ENCODE measurements at places on chromosomes 7 and 10.

GRCh38 chr7:69193061-69193460, 405.2 kb upstream of the AUTS2 start:
- DNase-seq, result no peak

- DNase-seq, result no peak
These were observed 24.3 kb downstream of the GDI2 start for GRCh38 chr10:5788969-5789368.

- DNase-seq, result no peak
These were observed 7.5 kb upstream of the JAKMIP3 start for GRCh38 chr10:132058111-132058745.

GRCh38 chr10:91380873-91381256, 29.3 kb upstream of the HECTD2 start:
- DNase-seq, result no peak

DNA sequence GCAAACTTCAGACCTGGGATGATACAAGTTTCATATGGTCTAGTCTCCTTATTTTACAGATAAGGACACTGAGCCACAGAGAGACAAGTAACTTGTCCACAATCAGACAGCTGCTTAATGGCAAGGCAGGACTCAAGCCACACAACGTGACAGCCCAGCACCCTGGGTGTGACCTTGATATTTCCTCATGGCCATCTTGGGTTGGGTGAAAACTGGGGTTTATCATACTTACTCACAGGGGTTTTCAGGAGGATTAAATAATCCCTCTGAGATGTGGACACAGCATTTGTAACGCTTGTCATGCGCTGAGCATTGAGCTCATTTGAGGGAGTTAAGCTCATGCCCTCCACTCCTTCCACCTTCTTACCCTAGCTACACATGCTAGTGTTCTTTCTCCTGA, 58.0 kb downstream of the ABLIM1 start:
- no peak for DNase-seq

GRCh38 chr10:102436312-102436711, 3.9 kb upstream of the CUEDC2 start:
- no peak for DNase-seq

GRCh38 chr10:120833222-120833928, 17.8 kb upstream of the WDR11 start:
- DNase-seq, result no peak

- DNase-seq, result no peak
These were observed 30.4 kb upstream of the DMBT1 start for GRCh38 chr10:122530177-122530576.

DNA sequence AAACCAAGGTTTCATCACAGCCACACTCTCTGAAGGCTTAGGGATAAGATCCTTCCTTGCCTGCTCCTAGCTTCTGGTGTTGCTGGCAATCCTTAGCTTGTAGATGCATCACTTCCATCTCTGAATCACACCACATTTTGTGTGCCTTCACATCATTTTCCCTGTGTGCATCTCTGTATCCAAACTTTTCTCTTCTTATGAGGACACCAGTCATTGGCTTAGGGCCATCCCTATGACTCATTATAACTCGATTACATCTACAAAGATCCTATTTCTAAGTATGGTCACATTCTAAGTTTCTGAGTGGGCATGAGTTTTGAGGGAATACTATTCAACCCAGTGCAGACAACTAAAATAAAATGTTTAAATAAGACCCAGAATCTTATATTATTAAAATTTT, 121.7 kb downstream of the C7orf25 start:
- no peak for DNase-seq

GRCh38 chr10:131212763-131213325, 98.7 kb downstream of the TCERG1L start:
- DNase-seq, result no peak

- DNase-seq, result no peak
These were observed 36.7 kb upstream of the PSAP start for GRCh38 chr10:71887743-71888142.

GRCh38 chr10:55174419-55174818, 373.4 kb upstream of the PCDH15 start:
- DNase-seq, result no peak

- DNase-seq, result no peak
These were observed 70.4 kb downstream of the CUBN start for GRCh38 chr10:17059197-17059688.

DNA sequence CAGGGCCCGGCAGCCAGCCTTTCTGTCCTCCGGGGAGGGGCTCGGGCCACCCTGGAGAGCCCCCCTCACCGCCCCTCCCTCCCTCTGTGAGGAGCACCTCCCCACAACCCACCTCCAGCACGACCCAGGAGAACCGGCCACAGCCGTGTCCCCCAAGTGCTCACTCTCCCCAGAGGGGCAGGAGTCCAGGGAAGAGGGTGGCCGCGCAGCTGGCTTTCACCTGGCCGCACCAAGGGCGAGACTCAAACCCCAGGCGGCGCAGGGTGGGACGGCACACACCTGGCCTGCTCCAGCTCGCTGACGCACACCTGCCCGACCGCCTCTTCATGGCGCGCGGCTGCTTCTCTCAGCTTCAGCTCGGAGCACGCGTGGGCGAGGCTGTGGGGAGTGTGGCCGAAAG, 73.4 kb downstream of the CFAP46 start:
- no peak for DNase-seq

DNA sequence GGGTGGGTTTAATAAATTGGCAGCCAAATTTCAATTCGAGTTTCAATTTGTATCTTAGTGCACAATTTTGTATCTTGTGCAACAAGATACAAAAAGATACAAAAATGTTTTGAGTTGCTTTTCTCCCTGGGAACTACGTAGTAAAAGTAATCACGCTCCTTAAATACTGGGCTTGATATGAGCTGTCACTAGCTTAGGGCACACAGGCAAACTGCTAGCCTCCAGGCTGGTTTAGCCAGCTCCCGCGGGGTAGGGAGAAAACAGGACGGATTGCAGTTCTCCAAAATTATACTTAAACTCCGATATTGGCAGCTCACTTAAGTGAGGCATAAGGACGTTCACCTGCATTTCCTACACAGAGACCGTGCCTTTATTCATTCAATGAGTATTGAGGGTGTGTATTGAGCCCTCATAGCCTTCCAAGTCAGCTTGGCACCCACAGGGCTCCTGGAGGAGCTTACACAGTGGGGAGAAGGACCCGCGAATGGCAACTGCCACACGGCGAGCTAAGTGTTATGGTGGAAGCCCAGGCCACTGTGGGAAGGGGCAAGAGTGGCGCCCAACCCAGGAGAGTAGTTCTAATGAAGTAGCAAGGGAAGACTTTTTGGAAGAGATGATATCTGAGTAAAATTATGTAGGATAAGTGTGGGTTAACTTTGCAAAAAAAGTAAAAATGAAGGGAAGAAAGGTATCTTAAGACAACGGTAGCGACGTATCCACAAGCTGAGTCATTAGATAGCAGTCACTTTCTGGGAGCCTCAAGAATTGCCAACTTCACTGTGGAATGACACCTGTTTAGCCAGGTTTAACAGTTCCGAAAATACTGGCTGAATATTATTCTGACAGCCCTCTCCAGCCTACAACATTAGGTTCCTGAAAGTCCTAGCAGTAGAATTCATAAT, 1.6 kb upstream of the EPC1 start:
- no peak for DNase-seq

- no peak for DNase-seq
These were observed 51.0 kb downstream of the VWA2 start for GRCh38 chr10:114290038-114290437.

DNA sequence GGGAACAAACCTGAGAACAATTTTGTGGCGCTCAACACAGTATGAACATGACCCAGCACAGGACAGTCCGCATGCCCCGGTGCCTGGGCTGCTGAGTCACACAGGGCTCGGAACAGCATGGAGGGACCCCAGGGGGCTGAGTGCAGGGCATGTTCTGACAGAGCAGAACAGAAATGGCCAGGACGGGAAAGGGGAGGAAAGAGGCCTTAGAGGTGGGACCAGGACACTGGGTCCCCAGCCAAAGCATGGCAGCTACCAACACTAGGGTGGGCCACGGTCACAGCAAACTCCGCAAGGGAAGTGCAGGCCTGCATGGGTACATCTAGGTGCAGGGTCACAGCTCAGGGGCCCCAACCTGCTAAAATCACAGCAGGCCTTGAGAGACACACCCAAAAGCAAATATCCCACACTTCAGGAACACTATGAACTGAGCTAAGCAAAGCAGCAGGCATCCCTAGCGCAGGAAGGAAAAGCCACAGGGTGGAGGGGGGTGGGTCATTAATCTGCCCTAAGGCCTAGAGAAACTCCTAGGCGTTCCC, 5.6 kb downstream of the IMPDH1 start:
- DNase-seq, result no peak

- DNase-seq, result no peak
These were observed 18.6 kb downstream of the CUL1 start for GRCh38 chr7:148717266-148717793.

DNA sequence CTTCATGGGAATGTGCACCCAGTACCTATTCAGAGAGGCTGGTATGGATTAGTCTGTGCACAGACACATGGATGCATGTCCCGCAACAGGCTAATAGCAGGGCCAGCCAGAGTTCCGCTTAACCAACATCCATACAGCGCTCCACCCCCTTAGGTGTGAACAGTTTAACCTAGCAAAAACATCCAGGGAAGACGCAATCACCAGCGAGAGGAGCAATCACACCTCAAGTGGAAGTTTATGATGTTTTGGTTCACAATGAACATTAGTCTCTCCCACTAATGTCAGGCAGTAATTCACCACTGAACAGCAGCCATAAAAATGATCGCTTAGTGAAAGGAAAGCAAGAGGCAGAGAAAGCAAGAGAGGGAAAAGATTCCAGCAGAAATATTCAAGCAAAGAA, 91.1 kb downstream of the PLXNA4 start:
- no peak for DNase-seq

GRCh38 chr10:68876246-68877138, 24.6 kb upstream of the DDX50 start:
- DNase-seq, result no peak

DNA sequence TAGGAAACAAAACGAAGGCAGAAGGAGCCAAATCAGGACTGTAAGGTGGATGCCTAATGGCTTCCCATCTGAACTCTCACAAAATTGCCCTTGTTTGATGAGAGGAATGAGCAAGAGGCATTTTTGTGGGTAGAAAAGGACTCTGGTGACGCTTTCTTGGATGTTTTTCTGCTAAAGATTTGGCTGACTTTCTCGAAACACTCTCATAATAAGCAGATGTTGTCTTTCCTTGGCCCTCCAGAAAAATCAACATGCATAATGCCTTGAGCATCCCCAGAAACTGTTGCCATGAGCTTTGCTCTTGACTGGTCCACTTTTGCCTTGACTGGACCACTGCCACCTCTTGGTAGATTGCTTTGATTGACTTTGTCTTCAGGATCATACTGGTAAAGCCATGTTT, 13.5 kb downstream of the PTPN12 start:
- DNase-seq, result no peak

DNA sequence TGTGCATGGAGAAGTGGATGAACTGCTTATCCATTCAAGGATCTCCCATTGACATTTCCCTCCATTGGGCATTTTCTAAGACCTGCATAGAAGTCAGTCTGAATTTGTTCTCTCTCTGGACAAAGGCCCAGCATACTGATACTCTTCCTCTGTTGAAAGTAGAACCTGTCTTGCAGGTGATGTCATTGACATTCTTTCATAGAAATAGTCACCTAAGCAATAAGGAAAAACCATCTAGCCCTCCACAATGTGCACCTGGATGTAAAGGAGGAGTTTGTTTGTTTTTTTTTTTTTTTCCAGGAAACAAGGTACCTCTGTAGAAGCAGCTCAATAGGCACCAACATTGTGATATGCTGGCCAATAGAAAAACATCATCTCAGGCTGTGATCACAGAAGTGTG, 150.4 kb downstream of the DPY19L1 start:
- no peak for DNase-seq

DNA sequence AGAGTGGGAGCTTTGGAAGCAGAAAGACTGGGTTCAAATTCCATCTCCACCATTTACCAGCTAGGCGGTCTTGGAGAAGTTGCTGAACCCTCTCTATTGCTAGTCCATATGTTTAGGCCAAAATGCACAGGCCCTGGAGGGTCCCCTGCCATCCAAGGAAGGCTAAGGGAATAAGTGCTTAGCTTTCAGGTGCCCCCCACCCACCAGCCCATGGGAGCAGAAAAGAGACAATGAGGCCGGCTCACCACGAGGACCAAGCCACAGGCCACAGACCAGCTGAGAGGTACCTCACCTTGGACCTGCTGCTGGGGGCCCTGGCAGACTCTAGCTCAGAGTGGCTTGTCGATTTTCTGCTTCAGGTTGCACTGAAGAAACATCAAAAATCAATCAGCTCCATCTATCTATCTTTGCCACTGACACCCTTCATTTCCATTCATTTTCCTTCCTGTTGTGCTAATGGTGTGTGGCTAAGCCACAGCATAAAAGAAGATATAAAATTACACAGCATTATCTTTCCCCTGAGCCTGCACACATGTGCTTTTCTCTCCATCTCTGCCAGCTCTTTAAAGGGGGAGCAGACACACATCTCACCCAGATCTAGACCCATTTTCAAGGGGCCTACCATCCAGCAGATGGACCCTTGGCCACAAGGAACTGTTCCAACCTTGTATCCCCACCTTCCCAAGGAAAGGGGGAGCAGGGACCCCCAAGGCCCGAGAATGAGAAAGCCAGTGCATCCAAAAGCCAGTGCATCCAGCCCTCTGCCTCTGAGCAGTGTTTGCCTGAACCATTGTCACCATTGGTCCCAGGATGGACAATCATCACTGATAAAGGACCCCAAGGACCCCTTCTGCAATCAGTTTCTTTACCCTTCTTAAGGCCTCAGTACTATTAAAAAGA, 65.4 kb downstream of the GRID1 start:
- DNase-seq, result no peak

- DNase-seq, result no peak
These were observed 1.2 kb downstream of the VPS41 start for GRCh38 chr7:38907766-38908165.

GRCh38 chr10:118171861-118172260, 125.1 kb upstream of the RAB11FIP2 start:
- DNase-seq, result no peak

- DNase-seq, result no peak
These were observed 179.1 kb downstream of the PRKCQ start for GRCh38 chr10:6400821-6401465.

DNA sequence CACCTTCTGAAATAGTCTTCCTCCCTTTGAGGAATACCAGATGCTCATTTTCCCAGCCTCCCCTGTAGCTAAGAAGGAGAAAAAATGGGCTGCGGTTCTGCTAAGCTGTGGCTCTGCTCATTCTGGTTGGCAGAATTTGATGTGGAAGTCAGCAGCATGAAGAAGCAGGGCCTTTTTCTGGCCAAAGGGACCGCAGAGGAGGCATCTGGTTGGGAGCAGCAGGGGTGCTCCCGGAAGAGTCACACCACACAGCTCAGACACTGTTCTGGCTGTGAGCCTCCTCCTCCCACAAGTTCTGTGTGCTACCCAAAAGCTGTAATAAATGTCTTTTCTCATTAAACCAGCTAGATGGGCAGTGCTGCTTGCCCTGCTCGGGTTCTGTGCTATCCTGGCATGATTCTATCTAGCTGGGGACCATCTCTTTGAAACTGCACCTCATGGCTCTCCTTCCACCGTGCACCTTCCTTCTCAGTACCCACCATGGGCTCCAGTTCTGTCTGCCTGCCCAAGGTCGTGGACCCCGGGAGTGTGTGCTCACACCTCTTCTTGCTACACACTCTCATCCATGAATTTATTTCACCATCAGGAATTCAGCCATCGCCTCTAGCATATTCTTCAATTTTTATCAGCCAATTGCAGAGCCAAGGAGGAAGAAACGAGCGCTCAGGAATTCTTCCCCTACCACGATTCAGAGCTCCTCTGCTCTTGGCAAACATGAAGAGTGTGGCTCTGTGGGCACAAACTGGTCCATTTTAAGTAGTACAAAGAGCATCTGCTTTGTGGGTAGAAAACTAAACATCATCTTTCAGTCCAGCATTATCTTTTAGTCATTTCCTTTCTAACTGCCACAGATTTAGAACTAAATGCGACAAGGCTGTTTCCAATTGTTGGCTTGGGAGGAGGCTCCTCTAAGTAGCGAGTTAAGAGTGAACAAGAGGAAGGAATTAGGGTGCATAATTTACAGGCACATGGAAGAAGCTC, 76.9 kb downstream of the FAM171A1 start:
- DNase-seq, result no peak
